ENCODE measurements at places on chromosomes 13 and 19.

GRCh38 chr19:9856609-9857008, 21.5 kb downstream of the PIN1 start:
- no peak for DNase-seq

GRCh38 chr13:51647067-51647466, 62.8 kb downstream of the WDFY2 start:
- no peak for DNase-seq

DNA sequence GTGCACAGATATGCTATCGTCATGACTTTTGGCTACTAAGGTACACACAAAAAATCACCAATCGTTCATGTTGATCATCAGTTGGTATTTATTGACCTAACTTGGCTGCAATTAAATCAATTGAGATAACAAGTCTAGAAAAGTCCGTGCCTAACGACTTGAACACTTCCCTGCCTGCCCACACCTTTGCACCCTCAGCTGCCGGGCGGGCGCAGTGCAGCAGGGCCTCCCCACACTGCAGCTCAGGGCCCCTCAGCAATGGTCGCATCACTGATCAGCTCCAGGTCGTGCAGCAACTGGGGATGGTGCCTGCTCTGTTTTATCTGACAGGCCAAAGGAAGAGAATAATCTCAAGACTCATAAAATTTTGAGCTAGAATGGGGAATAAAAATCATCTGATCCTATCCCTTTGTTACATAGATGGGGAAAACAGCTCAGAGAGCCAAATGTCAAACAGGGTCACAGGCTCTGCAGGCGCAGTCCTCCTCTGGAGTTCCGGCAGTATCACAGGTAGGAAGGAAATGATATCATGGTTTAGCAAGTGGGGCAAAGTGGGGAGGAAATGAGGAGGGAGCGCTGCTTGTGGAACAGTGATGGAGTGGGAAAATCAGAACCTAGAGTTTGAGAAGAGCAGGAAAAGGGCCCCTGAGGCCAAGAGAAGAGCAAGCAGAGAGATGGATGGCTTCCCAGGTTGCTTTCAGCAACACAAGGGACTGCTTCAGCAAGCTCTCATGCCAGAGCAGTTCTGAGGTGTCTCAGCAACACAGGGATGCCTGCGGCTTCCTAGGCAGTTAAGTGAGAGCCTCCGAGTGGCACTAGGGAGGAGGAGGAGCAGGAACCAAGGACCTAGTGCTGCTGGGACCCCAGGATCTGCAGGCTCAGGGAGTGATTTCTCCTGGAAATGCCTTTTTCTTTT, 57.5 kb downstream of the SLC7A1 start:
- DNase-seq, result no peak

DNA sequence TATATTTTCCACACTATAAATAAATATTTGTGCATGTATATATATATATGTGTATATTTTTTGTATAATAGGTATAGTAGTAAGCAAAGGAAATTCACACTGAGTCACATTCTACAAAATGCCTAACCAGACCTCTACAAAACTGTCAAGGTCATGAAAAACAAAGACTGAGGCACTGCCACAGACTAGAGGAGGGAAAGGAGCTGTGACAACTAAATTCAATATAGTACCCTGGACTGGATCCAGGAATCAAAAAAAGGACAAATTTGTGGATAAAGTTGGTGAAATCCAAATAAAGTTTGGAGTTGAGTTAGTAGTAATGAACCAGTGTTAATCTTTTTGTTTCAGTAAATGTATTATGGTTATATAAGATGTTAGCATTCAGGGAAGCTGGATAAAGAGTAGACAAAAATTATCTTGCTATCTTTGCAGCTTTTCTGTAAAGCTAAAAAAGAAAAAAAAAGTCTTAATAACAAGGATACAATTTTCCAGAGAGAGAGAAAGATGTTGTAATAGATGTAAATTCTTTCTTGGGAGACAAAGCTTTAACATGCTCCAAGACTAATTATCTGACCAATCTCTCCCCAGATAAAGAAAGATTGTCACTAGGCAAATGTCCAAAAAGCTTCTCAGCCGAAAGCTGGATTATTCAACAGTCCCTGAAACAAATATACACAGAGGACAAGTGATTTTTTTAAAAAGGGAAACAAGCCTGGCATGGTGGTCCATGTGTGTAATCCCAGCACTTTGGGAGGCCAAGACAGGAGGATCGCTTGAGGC, 19.1 kb downstream of the SYDE1 start:
- DNase-seq, result no peak

GRCh38 chr19:13172346-13173138, 22.3 kb downstream of the IER2 start:
- peak; percentile 72 for DNase-seq

DNA sequence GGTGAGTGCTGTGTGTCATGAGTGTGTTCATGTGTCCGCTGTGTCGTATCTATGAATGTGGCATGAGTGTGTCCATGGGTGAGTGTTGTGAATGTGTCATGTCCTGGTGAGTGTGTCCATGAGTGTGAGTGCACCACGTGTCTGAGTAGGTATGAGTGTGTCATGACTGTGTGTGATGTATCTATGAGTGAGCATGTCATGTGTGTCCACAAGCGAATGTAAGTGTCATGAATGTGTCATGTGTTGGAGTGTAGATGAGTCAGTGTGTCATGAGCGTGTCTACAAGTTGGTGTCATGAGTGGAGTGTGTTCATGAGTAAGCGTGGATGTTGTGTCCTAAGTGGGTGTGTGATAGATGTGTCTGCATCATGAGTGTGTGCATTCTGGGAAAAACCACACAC, 129.4 kb downstream of the TUBA3C start:
- no peak for DNase-seq

GRCh38 chr13:49641801-49642291, 13.5 kb downstream of the ARL11 start:
- DNase-seq, result no peak

- peak; percentile 68 for DNase-seq
These were observed 2.8 kb downstream of the ZFP36 start for GRCh38 chr19:39409208-39410016.

DNA sequence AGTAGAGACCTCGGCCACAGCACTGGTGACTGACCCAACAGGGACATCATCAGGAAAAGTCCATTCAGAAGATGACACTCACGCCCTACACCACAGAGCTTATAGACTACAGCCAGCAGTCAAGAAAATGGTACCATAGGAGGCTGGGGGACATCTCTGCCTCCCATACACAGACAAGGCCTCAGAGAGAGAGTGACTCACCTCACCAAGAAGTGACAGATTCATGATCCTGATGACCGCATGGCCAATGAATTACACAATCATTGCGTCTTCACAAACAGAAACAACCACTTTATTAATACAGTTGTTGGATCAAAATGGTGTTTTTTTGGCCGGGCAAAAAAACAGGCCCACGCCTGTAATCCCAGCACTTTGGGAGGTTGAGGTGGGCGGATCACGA, 260.8 kb upstream of the TSHZ3 start:
- no peak for DNase-seq

DNA sequence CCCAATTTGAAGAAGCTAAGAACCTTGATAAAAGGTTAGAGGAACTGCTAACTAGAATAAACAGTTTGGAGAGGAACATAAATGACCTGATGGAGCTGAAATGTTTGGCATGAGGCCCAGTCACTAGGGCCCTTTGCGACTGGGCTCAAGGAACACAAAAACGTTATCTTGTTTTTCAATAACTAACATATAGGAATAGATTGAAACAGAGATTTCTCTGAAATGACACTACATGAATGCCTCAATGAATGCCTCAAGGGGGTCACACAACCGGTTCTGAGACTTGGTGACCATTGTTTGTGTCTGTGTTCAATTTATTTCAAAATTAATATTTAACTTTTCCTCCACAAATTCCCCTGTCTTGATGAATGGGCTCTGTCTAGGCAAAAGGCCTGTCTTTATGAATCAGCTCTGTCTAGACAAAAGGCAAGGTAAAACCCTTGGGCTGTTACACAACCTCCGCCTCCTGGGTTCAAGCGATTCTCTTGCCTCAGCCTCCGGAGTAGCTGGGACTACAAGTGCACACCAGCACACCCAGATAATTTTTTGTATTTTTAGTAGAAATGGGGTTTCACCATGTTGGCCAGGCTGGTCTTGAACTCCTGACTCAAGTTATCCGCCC, 932 bp upstream of the ZNF486 start:
- DNase-seq, result no peak

DNA sequence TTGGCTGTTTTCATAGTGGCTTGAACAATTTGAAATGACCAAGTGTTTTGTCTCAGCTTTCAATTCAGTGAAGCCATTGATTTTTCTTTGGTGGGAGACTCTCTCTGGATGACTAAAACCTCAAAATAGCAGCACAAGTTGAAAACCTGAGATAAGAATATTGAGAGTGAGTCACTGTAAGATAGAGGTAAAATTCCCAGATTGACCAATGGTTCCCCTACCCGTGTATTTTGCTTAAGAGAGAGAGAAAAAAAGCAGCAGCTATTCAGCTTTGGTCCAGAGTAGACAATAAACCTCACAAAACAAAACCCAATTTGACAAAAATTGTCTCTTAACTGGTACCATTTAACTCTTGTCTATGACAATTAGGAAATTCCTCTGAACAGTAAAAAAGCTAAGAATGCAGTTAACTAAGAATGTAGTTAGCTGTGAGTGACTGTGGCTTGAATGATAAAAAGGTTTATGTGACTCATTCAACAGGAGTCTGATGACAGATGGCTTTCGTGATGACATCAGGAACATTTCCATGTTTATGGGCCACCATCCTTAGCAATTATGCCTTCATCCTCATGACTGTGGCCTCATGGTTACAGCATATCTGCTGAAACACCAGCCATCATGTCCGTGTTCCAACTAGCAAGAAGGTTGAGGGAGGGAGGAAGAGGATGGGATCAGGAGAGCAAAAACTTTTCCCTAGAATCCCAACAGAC, 356.9 kb downstream of the NDFIP2 start:
- peak; percentile 11 for DNase-seq

GRCh38 chr13:114067381-114067885, 65.0 kb downstream of the RASA3 start:
- no peak for DNase-seq

GRCh38 chr13:104355041-104355670, 1288.9 kb upstream of the SLC10A2 start:
- DNase-seq, result no peak

- DNase-seq, result peak; percentile 80
These were observed 11.8 kb upstream of the ERFL start for GRCh38 chr19:41939861-41940730.

DNA sequence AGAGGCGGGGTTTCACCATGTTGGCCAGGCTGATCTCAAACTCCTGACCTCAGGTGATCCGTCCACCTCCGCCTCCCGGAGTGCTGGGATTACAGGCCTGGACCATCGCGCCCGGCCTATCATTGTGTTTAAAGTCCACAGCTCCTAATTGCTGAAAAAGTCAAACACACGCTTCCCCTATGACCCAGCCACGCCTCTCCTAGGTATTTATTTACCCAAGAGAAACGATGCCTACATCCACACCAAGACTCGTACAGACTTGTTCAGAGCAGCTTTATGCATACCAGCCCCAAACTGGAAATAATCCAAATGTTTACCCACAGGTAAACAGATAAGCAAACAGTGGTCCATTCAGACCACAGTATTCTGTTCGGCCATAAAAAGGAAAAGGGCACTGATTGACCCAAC, 15.1 kb downstream of the ZNRF4 start:
- no peak for DNase-seq

GRCh38 chr19:54455786-54456422, 6.9 kb downstream of the LENG8 start:
- DNase-seq, result no peak

DNA sequence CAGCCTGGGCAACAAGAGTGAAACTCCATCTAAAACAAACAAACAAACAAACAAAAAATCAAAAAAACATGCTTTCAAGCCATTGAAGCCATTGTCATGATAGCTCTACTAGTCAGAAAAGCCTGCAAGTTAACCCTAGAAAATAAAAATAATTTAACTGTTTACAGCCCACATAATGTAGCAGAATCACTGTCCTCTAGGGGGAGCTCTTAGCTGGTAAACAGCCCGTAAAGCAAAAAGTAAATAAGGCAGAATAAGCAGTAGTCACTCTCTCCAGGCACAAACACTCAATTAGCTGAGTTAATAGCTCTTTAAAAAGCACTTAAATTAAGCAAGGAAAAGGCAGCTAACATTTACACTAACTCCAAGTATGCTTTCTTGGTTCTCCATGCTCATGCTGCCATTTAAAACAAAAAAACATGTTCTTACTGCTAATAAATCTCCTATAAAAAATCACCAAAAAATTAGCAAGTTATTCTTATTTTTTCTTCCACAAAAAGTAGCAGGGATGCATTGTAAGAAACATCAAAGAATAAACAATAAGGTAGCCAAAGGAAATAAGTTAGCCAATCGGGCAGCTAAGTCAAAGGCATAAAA, 11.3 kb downstream of the LILRB4 start:
- DNase-seq, result peak; percentile 48

DNA sequence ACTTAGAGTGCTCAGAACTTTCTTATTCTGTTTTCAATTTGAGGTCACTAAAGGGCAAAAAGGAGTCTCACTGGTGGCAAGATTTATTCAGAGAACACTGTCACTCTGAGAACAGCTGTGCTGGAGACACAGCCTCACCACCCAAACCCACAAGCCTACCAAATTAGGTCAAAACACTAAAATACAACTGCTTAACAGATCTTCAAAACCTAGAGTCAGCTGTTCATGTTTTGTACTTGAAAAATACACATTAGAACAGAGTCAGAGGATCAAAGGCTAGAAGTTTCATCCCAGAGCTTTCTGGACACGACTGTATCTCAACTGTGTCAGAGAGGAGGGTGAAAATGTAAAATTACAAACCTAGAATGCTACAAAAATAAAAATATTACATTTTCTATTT, 89.3 kb downstream of the MIPEP start:
- DNase-seq, result no peak

GRCh38 chr13:99967498-99967868, 4.1 kb downstream of the ZIC5 start:
- DNase-seq, result no peak

GRCh38 chr13:39915418-39915817, 260.0 kb downstream of the COG6 start:
- no peak for DNase-seq

DNA sequence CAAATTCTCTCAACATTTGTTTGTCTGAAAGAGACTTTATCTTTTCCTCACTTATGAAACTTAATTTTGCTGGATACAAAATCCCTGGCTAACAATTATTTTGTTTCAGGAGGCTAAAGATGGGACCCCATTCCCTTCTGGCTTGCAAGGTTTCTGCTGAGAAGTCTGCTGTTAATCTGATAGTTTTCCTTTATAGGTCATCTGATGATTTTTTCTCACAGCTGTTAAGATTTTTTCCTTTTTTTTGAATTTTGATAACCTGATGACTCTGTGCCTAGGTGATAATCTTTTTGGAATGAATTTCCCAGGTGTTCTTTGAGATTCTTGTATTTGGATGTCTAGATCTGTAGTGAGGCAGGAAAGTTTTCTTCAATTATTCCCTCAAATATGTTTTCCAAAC, 2661.4 kb downstream of the PCDH9 start:
- no peak for DNase-seq

DNA sequence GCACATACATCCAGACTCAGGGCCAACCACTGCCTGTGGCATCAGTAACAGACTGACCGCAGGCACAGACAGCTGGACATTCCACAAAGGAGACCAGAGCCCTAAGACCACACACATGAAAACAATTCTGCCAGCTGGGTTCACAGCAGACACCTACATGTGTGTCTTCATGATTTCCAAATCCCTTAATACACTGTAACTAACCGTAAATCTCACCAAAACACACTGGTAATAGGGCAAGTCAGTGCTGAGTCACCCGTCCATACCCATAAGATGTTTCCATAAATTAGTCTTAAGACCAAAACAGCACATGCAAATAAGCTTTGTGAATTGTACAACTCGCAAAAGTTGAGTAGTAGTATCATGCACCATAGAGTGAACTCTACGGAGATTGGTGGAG, 65.4 kb downstream of the TUBGCP3 start:
- no peak for DNase-seq

GRCh38 chr13:100156788-100157187, 67.9 kb downstream of the PCCA start:
- peak; percentile 8 for DNase-seq

Measured in urothelium cell line (cell line).